ENCODE measurements at places on chromosomes 13 and 19.

- no peak for DNase-seq
Measured at GRCh38 chr13:110525328-110526319, 35.9 kb downstream of the RAB20 start.

DNA sequence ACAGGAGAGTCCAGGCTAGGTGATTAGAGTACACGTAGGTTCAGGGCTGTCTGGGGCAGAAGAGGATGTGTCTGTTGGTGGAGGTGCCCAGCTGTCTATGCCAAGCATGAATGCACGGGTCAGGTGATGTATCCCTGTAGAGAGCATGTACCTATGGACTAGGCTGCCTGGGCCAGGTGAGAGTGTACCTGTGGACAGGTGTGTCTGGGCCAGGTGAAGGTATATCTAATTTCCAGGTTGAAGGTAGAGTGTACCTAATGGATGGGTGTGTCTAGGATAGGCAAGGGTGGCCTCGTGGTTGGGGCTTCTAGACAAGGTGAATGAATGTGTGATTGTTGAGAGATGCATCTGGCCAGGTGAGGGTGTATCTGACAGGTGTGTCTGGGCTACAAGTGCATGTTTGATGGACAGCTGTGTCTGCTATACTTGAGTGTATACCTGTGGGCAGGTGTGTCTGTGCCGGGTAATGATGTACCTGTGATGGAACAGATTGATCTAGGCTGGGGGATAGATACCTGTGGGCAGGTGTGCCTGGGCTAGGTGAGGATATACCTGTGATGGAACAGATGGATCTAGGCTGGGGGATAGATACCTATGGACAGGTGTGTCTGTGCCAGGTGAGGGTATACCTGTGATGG is 15.5 kb upstream of the ZNF414 start:
- no peak for DNase-seq

GRCh38 chr13:75365724-75366173 is 116.2 kb downstream of the TBC1D4 start:
- no peak for DNase-seq

- DNase-seq = peak; percentile 94
Measured at GRCh38 chr13:113724780-113725315, 34.2 kb upstream of the TMEM255B start.

DNA sequence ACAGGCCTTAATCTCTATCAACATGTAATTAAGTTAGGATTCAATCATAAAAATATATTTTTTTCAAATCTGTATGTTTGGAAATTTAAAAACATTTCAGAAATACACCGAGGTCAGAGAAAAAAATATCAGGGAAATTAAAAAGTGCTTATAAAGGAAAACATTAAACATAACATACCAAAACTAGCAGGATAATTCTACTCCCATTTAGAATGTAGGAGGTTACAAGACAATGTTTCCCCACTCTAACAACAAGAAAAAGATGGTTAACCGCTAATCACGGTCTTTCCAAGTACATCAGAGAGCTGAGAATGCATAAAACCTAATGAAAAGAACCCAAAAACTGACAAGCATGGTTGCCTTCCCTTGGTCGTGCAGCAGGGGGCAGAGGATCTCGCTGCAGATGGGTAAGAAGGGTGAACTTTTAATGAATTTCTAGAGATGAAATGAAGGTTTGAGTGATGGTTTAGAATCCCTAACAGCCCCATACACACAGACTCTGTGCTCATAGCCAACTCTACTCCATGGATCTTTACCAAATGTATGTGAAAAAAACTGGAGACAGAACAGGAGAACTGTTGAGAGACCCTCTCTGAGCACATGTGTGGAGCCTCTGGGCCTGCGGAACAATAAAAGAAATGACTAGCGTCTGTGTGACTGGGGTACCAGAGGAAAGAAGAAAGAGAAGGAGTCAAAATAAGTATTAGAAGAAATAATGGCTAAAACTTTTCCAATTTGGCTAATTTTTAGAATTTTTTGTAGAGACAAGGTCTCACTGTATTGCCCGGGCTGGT is 51.3 kb upstream of the LSM14A start:
- DNase-seq = no peak

Measured in naive thymus-derived CD4-positive, alpha-beta T cell (primary cell).